ENCODE measurements at places on chromosomes 3 and 15. TPM values are rescaled to one million over a fixed set of nuclear protein-coding genes. Genes with fewer than 3 reads are reported as not detected.

Gene IP6K1
- 29.6 TPM for total RNA-seq

Gene INSYN1
- total RNA-seq: 1.2 TPM

Gene RTP4
- total RNA-seq: 2.8 TPM

Gene UBA7
- 69.4 TPM for total RNA-seq

Gene CCR8
- not detected for total RNA-seq

Gene ACTC1
- total RNA-seq: not detected

Gene CLDN16
- 0.09 TPM for total RNA-seq

Gene TPRG1
- total RNA-seq: 8.6 TPM

Gene MAGI1
- 30.2 TPM for total RNA-seq

Gene ZNF660
- 2.0 TPM for total RNA-seq

Gene CD200R1
- not detected for total RNA-seq

Gene GALNT15
- total RNA-seq: 10.9 TPM

Gene FHIT
- total RNA-seq: 1.5 TPM

Gene IMPG2
- 0.65 TPM for total RNA-seq

Gene PPP1R14D
- not detected for total RNA-seq

Gene GNAT1
- total RNA-seq: not detected

Gene IL17RC
- total RNA-seq: 47.9 TPM

Gene GP9
- not detected for total RNA-seq

Gene CILP
- 0.16 TPM for total RNA-seq

Gene CLDN18
- not detected for total RNA-seq

Gene OR5K4
- total RNA-seq: not detected

Gene GRM7
- total RNA-seq: not detected

Gene PPCDC
- 11.8 TPM for total RNA-seq

Gene APBA2
- total RNA-seq: 1.8 TPM

Gene MYO5C
- 0.36 TPM for total RNA-seq

Gene CERS3
- total RNA-seq: not detected

Gene TMC3
- under 0.01 TPM for total RNA-seq

Gene ECE2
- not detected for total RNA-seq

Gene A4GNT
- not detected for total RNA-seq

Gene REC114
- not detected for total RNA-seq

Gene ADAMTS17
- total RNA-seq: not detected

Gene TLE3
- total RNA-seq: 10.3 TPM

Gene WDR93
- total RNA-seq: 0.49 TPM

Gene FBN1
- 4,431 TPM for total RNA-seq

Gene MCF2L2
- not detected for total RNA-seq

Gene GAP43
- total RNA-seq: 3.4 TPM

Gene NANOGP8
- total RNA-seq: not detected

Gene PLCB2
- total RNA-seq: not detected

Gene SERINC4
- not detected for total RNA-seq

Gene MAPKBP1
- total RNA-seq: 12.7 TPM

Gene CADM2
- not detected for total RNA-seq
